Stimulated activated CD4-positive, alpha-beta T cell treated with anti-CD3 and anti-CD28 coated beads, Interleukin-15, amount 100 ng/mL, for 1 hour (primary cell): ENCODE measurements at places on chromosomes 6 and 20.

- no peak for DNase-seq
Measured at GRCh38 chr6:133223452-133224029, 17.6 kb upstream of the EYA4 start.

- no peak for DNase-seq
Measured at GRCh38 chr6:91813641-91814040, 1226.8 kb upstream of the MAP3K7 start.

DNA sequence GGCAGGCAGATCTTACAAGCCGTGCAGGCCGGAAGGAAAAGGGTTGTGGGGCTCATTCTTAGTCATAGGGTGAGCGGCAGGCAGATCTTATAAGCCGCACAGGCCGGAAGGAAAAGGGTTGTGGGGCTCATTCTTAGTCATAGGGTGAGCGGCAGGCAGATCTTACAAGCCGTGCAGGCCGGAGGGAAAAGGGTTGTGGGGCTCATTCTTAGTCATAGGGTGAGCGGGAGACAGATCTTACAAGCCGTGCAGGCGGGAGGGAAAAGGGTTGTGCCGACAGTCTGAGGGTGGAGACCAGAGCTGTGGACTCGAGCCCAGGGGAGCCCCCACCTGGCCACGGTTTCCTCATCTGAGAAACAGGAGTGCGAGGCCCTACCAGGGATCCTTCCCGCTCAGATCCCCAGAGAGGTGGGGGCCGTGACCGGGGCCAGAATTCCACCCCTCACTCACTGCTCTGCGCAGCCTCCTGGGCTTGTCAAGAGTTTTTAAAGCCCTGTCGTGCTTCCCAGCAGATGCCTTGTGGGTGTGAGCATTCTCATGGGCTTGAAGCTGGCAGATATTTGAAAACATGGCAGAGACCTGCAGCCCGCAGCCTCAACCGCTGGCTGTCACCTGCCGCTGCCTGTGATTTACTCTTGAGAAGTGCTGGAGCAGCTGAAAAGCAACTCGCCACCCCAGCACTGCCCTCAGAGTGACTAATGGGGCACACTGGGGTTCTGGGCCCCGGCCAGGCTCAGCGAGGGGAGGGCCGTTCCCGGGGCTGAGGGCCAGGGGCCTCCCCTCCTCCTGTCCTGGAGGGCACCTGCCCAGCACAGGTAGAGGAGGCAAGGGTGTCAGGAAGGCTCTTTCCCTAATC lies 31.9 kb downstream of the NTSR1 start:
- DNase-seq, result peak; percentile 52

DNA sequence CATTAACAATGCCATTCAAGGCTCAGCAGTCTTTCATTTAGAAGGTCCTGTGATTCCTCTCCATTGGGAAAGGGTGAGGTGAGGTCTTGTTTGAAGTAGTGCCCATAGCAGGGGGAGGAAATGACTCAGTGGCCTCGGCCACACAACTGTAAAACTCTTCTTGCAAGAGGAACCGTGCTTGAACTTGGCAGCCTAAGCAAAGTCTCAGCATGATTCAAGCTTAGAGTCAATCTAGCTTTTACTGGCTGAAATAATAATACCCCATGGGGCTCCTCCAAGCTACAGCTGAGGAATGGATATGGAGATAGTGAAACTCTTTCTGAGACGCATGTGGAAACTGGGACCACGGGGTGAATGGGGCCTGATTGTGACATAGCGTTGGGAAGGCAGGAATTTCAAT lies 428.2 kb downstream of the BMP2 start:
- DNase-seq, result no peak

- no peak for DNase-seq
Measured at GRCh38 chr6:3594201-3594600, 137.4 kb upstream of the SLC22A23 start.

- DNase-seq, result no peak
Measured at GRCh38 chr20:7333841-7334240, 566.4 kb downstream of the BMP2 start.

DNA sequence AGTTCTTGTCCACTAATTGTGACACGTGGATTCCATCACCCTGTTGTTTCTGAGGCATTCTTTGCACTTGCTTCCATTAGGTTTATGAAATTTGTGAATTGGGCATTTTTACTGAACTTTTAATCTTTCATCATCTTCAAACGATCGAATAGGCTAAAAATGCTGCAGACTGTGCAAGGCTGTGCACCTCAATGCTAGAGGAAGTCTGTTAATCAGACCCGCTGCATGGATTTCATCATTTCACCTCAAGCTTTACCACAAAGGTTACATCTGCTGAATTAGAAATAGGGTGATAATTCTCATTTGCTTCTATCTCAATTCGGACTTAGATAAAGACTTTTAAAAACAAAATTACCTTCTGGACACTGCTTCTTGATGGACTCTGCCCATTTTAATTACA lies 27.8 kb upstream of the F13A1 start:
- DNase-seq, result no peak

GRCh38 chr20:38083338-38084048 lies 49.9 kb downstream of the RPRD1B start:
- DNase-seq, result no peak

- no peak for DNase-seq
Measured at GRCh38 chr20:53565254-53565653, 28.4 kb downstream of the ZNF217 start.

- DNase-seq, result no peak
Measured at GRCh38 chr6:137121401-137121997, 51.9 kb downstream of the IL22RA2 start.

- no peak for DNase-seq
Measured at GRCh38 chr6:17940151-17940792, 47.2 kb downstream of the KIF13A start.

DNA sequence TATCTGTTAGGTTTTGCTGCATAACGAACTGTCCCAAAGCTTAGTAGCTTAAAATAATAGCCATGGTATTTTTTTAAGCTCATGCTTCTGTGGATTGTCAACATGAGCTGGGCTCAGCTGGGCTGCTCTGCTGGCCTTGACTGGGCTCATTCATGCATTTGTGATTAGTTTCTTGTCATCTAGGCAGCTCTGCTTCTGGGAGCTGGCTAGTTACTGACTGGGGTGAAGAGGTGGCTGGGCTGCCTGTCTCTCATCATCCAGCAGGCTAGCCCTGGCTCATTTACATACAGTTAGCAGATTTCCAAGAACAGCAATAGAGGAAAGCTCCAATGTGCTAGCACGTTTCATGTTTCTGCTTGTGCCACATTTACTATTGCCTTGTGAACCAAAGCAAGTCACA lies 165.1 kb upstream of the PCSK2 start:
- no peak for DNase-seq

GRCh38 chr6:120096696-120097260 lies 747.2 kb upstream of the MAN1A1 start:
- no peak for DNase-seq

- no peak for DNase-seq
Measured at GRCh38 chr6:162226803-162227202, 500.8 kb downstream of the PRKN start.

DNA sequence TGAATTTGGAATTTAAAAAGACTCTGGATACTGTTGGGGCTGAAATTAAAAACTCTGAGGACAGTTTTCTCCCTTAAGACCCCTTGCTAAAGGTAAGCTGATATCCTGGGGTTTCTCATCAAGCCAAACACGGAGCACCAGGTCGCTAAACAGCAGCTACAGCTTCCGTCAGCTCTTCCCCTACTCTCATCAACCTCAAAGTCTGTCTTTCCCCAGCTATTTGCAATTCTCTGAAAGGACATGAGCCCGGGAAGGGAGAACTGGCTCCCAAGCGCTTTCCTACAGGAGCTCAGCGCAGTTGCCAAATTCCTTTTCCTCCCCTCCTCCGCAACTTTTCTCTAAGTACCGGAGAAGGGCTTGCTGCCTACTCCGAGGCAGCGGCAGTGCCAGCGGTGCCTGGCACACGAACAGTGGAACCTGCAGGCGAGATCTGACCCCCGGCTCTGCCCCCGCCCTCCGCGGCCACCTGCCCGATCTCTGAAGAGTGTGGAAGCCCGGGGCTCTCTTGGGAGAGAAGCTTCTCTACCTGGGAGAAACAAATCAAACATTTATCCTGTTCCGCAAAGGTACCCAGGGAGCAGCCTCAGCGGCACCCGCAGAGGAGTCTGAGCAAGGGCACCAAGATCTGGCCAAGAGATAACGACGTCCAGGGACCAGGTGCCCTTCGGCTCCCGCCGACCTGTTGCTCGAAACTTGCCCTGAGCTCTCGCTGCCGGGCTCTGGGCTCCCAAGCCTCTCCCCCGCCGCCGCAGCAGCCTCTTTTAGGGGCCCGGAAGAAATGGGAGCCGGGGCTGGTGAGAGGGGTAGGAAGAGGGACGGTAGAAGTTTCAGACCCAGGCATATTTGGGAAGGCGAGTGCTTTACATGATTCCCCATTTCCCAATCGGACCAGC lies 2.2 kb downstream of the CBLN4 start:
- DNase-seq, result no peak

GRCh38 chr6:3697609-3698008 lies 53.9 kb downstream of the PXDC1 start:
- DNase-seq, result no peak

GRCh38 chr6:56491606-56492328 lies 150.9 kb downstream of the DST start:
- no peak for DNase-seq

- no peak for DNase-seq
Measured at GRCh38 chr6:129069006-129069405, 186.1 kb downstream of the LAMA2 start.

- no peak for DNase-seq
Measured at GRCh38 chr6:109117346-109118035, 22.2 kb downstream of the CEP57L1 start.

DNA sequence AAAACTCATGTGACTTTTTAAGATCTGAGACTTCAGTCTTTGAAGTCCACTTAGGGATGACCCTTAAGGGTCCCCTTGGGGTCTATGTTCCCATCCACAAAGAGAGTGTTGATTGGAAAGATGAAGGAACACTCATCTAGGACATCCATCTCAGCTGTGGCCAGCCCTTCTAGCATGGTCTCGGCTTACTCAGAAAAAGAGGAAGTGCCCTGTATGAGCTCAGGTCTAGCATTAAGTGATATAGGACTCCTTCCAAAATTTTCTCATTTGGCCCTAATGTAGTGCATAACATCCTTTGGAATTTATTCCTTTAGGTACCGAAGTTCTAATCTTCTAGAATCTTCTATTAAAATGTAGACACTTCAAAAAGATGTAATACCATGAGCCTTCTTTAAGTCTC lies 77.4 kb downstream of the NDUFAF5 start:
- DNase-seq, result no peak

DNA sequence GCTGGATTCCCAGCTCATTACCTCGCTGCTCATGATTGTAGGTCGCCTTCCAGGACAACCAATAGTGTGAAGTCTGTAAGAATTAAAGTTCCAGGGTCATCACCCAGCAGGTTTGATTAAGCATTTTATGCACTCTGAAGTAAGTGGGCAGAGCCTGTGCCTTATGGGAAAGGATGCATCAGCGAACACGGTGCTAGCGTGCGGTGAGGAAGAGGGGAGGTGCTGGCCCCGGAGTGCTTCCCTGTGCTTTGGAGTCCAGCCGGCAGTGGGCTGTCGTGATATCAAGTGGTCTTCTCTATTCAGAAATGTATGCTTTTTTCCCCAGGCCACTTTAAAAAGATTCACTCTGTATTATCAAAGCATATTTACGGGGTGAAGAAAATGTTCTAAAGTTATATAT lies 16.0 kb downstream of the DUSP22 start:
- no peak for DNase-seq

GRCh38 chr6:84582997-84583396 lies 181.4 kb downstream of the TBX18 start:
- no peak for DNase-seq

DNA sequence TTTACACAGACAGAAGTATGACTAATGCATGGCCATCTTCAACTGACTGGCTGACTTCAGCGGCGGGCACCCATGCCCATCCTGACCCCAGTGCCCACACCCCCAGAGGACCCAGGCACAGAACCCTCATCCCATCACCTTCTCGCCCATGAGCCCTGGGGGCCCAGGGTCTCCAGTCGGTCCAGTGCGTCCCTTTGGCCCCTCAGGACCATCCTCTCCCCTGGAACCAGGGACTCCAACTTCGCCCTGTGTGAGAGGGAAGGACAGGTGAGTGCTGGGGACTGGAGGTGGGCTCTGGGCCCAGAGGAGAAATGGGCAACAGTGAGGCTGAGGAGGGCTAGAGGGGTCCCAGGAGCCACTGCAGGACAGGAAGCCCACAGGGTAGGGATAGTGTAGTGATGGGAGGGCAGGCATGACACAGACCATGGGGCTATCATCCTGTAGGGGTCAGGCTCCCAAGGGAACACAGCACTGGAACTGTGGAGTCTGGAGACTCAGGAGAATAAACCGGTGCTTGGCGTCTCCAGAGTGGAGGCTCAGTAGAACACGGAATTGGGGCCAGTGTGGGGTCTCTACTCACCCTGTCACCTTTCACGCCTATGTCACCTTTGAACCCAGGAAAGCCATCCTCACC lies 16.7 kb downstream of the COL11A2 start:
- DNase-seq, result no peak

DNA sequence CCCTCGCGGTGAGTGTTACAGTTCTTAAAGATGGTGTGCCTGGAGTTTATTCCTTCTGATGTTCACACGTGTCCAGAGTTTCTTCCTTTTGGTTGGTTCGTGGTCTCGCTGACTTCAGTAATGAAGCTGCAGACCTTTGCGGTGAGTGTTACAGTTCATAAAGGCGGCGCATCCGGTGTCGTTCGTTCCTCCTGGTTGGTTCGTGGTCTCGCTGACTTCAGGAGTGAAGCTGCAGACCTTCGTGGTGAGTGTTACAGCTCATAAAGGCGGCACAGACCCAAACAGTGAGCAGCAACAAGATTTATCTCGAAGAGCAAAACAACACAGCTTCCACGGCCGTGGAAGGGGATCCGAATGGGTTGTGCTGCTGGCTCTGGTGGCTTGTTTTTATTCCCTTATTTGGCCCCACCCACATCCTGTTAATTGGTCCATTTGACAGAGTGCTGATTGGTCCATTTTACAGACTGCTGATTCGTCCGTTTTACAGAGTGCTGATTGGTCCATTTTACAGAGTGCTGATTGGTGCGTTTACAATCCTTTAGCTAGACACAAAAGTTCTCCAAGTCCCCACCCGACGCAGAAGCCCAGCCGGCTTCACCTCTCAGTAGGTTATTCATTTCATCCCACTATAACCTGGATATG lies 48.2 kb upstream of the ARG1 start:
- no peak for DNase-seq

GRCh38 chr6:68730291-68731054 lies 95.4 kb downstream of the ADGRB3 start:
- no peak for DNase-seq

- no peak for DNase-seq
Measured at GRCh38 chr6:149897855-149898744, at the start of gene RAET1E. Gene RAET1E, minus strand, starts transcription at chr6:149898113. Its CDS starts 7,212 bp downstream, at chr6:149890901.

GRCh38 chr6:133983099-133983939 lies 30.3 kb downstream of the TBPL1 start:
- DNase-seq, result peak; percentile 18

GRCh38 chr20:34824452-34824805 lies 1.0 kb downstream of the NCOA6 start:
- DNase-seq, result peak; percentile 54

GRCh38 chr6:117711369-117711768 lies 36.1 kb downstream of the NUS1 start:
- DNase-seq, result no peak

GRCh38 chr6:52745764-52746201 lies 17.5 kb downstream of the GSTA2 start:
- DNase-seq, result no peak
